ENCODE measurements at places on chromosomes 5 and 9.

- DNase-seq: no peak
Observed at GRCh38 chr5:873328-873727, 19.3 kb downstream of the BRD9 start.

GRCh38 chr5:62608529-62609511, 30.2 kb downstream of the LRRC70 start:
- DNase-seq: no peak

DNA sequence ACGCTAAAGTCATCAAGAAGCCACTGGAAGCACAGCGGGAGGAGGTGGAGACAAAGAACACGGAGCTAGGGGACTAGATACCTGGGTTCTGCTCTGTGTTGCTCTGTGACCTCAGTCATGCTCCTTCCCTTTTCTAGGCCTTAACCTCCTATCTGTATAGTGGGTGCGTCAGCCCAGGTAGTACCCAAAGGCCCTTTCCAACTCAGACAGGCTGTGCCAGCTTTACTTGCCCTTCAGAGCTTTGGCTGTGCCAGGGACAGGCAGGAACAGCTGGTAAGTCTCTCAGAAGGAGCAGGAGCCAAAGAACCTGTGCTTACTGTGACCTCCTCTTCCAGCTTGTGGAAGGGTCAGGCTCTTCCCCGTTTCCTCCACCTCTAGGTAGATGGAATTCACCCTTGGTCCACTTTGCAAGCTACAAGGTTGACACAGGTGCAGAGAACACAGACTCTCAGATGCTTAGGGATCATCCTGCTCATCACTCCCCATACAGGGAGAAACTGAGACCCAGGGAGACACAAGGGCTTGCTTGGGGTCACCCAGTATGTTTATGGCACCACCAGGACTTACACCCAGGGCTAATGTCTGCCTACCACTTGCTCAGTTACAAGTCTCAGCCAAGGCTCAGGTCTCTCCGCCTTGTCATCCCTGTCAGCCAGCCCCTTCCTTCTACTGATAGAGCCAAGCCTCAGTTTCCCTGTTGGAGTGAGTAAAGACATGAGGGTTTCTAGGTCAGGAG, 1.7 kb downstream of the CCDC69 start:
- peak; percentile 54 for DNase-seq

GRCh38 chr5:76422227-76422626, 19.1 kb downstream of the IQGAP2 start:
- DNase-seq: no peak

DNA sequence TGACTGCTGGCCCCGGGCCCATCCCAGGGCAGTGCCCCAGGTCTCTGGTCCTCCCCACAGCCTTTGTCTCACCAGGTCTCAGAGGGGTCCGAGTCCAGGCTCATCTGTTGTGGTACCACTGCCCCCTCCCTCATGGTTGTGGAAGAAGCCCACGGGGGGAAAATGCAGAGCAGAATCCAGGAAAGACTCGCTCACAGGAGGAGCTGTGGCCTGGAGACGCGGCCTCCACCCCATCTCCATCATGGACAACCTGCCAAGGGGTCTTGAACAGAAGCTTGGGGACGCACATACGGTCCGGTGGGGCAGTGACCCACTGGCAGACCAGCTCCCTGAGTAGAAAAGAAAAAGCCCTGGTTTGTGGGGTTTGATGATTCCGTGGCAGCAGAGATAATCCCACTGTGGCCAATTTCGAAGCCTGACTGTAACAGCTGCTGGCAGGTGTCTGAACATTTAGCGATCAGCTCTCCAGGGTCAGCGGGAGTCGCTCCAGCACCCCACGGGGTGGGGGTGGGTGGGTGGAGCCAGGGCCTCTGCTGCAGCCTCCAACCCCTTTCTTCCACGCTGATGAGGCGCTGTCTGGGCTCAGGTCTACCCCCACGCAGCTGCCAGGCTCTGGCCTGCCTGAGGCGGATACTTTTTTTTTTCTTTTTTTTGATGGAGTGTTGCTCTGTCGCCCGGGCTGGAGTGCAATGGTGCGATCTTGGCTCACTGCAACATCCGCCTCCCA, 1.9 kb upstream of the GRIN1 start:
- DNase-seq: no peak

GRCh38 chr9:93522736-93523135, 53.6 kb upstream of the PHF2 start:
- DNase-seq: no peak

- DNase-seq: no peak
Observed at GRCh38 chr5:102691434-102691833, 63.7 kb upstream of the PAM start.

- peak; percentile 72 for DNase-seq
Observed at GRCh38 chr9:115369322-115369957, 251.5 kb upstream of the TNC start.

DNA sequence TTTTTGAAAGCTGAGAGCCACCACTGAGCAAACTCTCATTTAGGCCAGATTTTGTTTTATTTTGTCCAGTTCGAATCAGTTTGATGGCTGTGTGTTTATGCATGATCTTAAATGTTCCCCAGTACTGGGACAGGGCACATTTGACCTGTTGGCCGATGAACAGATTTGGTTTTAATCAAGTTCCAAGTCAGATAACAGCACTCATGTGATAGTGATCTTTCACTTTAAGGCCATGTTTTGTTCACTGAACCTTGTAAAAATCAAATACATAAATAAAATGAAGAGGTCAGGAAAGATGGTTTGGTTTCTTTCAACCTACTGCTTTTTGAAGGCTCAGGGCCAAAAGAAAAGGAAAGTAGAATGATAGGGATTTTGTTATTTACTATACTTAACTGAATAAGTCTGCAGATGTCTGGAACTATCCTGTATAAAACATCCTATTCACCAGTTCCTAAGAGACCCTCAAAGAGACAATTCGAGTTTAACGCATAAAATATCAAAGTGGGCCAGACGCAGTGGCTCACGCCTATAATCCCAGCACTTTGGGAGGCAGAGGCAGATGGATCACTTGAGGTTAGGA, 77.2 kb downstream of the PGM5 start:
- no peak for DNase-seq

GRCh38 chr5:172553167-172553566, 87.9 kb upstream of the NEURL1B start:
- DNase-seq: peak; percentile 5

DNA sequence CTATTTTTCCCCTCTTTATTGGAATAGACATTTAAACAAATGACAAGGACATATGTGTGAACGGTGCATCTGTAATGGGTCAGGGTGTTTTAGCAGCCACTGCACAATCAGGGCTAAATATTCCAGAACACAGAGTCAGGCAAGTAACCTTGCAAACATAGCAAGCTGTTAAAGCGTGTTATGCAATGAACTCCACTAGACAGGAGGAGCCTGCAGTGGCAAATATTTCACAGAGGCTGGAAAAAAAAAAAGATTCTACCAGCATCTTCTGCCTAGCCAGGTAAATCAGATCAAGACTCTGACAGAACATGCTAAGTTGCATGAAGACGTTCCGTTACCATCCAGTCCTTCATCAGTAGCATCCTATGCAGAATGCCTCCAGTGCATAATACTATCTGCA, 171.8 kb downstream of the SEMA5A start:
- no peak for DNase-seq

- no peak for DNase-seq
Observed at GRCh38 chr9:75000835-75001234, 27.3 kb downstream of the CARNMT1 start.

- DNase-seq: no peak
Observed at GRCh38 chr9:36659500-36659899, 86.8 kb downstream of the MELK start.

- peak; percentile 63 for DNase-seq
Observed at GRCh38 chr9:131521203-131521602, 9.9 kb downstream of the UCK1 start.

DNA sequence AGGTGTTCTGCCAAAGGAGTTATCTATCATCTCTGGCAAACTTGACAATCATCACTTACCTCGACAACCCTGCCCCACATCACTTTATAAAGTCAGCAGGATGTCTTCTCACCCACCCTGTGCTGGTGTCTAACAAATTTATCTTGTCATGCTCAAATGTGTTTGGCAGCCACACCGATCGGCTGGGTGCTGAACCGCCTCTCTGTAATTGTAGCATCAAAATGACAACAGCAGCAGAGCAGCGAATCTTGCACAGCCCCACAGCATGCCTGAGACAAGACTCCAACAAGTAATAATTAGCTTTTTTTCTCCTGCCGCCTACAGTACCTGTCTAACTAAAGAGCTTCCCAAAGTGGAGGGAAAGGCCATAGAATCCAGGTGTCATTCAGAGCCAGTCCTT, 176.2 kb downstream of the NR3C1 start:
- DNase-seq: no peak

- no peak for DNase-seq
Observed at GRCh38 chr5:12323637-12324229, 419.5 kb upstream of the CTNND2 start.

DNA sequence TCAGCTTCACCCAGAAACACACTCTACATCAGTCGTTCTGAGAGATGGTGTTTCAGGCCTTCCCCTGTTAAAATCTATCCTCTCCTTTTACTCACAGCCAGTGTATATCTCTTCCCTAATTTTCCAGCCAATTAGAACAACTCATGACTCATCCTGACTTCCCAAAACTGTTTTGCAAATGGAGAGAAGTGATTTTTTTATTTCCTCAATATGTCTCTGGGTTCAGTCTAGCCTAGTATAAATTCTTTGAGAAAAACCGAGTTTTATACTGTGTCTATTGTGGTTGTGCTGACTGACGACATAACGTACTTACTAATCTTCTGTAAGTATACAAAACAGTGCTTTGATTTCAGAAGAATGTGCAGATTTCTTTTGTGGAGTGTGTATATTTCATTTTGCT, 28.4 kb upstream of the CAST start:
- DNase-seq: no peak

DNA sequence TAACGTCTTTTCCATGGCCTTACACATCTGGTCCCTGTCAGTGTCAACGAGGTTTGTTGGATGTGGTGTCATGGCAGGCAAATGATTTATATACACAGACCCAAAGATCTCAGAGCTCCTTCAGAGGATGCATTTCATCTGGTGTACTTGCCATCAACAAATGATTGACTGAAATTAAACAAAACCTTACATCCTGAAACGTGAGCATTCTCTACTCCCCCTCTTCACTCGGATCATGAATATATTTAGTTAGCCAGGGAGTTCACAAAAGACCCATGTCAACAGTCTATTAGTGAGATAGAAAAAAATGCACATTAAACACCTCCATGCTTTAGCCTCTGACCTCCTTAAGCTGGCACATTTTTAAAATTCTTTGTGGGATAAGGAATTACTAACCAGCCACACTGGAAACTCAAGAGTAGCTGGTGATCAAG, 215.6 kb downstream of the EFNA5 start:
- DNase-seq: no peak

- no peak for DNase-seq
Observed at GRCh38 chr5:14172149-14172795, 29.1 kb downstream of the TRIO start.

DNA sequence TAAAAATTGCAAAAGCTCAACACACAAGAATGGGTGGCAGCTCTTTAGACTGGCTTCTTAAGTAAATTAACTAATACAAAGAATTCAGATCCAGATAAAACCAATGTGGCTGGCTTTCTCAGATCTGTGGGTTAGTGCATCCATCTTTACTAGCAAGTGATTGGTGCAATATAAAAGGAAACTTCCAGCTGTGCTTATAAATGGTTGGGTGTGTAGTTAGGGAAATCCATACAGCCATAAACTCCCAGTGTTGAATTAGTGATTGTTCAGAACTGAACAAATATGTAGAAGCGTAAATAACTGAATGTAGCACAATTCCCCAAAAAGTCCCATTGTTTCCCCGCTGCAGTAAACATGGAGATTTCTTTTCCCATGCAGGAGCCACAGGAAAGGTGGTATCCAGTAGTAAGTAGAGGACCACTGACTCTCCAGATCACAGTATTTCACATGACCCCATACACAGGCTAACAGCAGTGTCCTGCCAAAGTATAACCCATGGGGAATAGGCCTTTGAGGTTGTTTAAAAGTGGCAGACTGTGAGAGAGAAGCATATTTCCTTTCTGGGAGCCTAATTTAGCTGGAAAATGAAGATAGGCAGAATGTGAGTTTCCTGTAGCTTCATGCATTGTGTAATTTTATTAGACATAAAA, 173.1 kb upstream of the SLC12A2 start:
- no peak for DNase-seq

- DNase-seq: no peak
Observed at GRCh38 chr9:94824913-94825610, 98.6 kb downstream of the AOPEP start.

DNA sequence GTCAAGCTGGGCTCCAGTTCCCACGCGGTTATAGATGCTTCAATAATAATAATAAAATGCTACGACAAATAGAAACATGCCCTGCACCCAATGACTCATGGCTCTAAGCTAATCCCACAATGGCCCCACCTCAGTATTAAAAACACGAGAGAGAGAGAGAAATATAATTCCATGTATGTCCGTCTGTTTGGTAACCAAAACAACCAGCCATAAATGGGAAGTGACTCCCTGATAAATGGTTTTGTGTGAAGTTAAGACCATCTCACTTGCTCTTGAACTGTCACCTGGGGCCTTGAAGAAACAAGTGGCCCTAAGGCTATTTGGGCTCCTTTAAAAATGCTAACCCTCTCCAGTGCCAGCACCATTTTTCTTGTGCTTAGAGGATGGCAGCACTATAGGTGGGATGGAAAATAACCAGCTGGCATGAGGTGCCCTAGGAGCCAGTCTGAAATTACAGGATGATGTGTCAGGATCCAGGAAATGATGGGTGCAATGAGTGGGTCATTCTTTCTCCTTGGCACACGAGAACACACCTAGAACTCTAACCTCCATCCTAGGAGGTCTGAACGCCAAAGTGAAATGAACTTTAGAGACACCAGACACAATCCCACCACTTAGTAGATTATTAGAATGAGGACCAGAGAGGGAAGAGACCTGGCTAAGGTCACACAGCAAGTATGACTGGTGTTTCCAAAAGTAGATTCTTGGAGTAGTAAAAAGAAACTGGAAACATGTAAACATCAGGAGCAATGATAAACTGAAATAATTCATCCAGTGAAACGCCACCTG, 35.7 kb upstream of the ADRB2 start:
- DNase-seq: no peak

DNA sequence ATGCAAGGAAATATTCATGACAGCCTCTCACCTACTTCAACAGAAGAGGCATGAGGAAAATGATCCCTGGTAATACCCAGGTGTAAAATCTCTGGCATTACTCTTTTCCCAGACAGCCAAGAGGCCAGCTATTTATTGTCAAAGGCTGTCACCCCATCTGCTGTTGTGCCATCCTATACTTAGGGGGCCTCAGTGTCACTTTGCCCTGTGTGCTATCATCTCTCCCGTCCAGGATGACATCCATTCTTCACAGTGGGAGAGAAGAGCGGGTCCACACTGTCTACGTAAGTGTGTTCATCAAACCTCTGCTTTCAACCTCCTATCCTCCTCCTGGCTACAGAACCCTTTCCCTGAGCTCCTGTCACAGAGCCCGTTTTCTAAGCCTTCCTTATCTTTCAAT, 82.6 kb downstream of the MYO10 start:
- DNase-seq: no peak

- peak; percentile 38 for DNase-seq
Observed at GRCh38 chr9:65410926-65411325, 125.9 kb upstream of the FOXD4L5 start.

DNA sequence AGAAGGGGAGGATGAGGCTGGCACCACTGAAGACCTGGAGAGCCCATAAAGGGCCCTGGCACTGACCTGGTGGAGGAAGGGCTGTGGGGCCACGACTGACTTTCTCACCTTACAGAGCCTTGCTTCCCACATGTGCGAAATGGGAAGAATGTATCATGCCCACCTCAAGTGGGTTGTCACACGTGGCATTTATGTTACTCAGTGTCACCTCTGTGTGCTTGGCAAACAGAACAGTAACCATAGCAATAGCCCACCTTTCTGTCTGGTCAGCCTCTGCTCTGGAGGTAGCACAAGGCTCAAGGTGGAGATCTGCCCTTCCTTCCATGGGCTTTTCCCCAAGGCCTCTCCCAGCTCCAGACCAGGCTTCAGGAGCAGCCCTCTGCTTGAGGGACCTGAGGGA, 16.7 kb downstream of the TCF7 start:
- no peak for DNase-seq
